ENCODE measurements at places on chromosomes 3 and 15.

GRCh38 chr15:25089577-25089976 is 134.8 kb downstream of the SNRPN start:
- ATAC-seq = no peak

DNA sequence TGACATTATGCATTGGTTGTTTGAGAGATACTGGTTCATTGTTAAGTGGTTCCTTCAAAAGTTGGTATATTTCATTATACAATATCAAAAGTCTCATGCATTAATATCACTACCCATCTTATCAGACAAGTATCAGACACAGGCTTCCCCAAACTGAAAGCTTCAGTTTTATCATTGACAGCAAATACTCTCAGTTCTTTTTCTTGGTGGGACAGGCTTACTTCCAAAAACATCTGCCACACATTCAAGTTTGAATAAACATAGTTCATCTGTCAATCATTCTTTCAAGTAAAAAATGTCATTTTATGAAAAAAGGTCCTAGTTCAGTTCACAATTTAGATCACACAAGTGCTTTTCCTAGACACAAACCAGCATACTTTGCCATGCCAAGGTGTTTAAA is 280.0 kb upstream of the TRIM42 start:
- ATAC-seq = no peak

DNA sequence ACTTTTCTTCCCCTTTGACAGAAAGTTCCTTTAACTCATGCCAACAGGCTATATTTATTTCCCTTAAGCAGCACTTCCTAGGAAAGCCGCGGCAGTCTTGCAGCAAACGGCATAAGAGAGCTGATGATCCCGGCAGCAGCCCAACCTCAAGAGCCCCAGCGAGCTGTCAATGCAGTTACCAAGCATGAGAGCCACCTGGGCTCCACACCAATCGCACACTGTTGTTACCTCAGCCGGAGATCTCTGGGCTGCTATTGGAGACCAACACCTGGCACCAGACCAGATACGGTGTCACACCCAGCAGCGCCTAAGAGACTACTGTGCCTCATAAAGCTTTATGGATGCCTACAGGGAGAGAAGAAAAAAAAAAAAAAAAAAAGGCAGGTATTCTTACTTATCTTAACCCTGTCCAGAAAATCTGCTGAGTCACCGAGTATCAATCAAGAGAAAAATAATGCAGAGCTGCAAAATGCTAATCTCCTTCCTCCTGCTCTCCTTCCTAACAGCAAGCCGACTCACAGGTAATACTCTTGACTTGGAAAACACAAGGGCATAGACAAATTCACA is 11.7 kb downstream of the ABCC5 start:
- 0 out of 3 replicates have a peak, but pooled peaks have one; percentile 24 for ATAC-seq

DNA sequence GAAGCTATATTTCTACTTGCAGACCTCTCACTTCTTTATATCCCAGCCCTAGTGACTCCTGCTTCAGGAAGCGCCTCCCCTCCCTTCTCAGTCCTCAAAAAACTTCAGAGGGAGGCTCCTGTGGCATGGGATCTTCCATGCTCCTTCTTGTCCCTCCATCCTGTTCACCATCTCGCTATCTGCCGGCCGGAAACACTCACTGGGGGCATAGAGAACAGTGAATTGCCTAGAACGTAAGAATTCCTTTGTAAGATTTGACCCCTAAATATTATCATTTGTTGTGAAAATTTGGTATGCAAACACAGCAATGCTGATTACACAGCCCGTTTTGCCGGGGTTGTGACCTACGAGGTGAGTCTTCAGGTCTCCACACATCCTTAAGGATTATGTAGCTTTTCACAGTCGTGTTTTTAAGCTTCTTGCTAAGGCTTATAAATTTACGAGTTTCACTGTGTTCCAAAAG is 218.7 kb upstream of the ATP10A start:
- no peak for ATAC-seq

- no peak for ATAC-seq
Measured at GRCh38 chr3:90035643-90036042, 928.2 kb downstream of the EPHA3 start.

DNA sequence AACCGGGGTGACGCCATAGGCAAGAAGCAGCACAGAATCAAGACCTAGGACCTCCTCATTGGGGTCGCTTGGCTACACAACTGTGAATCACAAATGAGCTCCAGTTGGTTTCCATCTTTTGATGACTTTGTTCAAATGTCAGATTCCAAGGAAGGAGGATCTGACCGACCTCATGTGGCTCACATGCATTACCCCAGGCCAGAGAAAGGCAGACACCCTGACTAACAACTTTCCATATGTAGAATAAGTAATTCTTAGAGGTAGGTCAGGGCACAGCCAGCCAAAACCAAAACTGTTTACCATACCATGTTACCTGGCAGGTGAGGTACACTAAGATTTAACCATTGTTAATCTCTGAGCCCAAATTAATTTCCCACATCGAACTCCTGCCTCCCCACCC is 96.5 kb downstream of the CCNL1 start:
- no peak for ATAC-seq

DNA sequence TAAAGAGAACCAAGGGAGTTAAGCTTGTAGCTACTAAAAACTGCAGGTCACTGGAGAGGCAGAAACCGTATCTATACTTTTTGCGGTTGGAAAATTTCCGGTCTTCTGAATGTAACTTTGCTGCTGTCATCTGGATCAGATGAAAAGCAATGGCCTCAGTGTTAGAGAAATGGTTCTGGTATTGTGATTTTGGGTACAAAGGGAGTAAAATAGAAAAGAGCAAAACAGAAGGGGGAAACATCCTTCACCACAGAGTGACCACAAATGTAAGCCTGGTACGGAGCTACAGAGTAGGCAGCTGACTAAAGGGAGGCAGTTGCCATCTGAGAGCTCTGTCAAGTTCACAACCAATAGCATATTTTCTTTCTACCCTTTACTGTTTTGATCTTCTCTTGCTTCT is 5.6 kb downstream of the CD96 start:
- no peak for ATAC-seq

GRCh38 chr15:90912770-90913075 is 9.6 kb downstream of the MAN2A2 start:
- ATAC-seq = no peak

DNA sequence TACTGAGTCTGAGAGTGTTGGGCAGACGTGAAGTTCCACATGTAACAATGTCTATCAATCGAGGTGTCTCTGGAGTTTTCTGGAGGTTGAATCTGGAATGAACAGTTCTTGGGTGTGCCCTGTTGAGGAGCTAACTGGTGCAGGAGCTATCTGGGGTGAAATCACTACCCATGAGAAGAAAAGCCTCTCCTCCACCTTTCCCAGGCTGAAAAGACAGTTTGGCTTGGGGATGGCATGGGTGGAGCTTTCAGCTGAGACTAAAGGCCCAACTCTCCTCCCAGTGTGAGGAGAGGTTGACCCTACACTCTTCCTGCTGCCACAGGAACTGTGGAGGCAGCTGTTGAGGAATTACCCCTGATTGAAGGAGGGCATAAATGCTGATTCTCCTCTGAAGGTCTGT is 54.4 kb upstream of the LRRFIP2 start:
- ATAC-seq = no peak

GRCh38 chr3:5729852-5730251 is 542.3 kb downstream of the EDEM1 start:
- no peak for ATAC-seq

GRCh38 chr3:12005951-12006625 is 1.9 kb downstream of the SYN2 start:
- no peak for ATAC-seq

GRCh38 chr3:78517965-78518364 is 1249.8 kb downstream of the ROBO1 start:
- ATAC-seq = no peak

DNA sequence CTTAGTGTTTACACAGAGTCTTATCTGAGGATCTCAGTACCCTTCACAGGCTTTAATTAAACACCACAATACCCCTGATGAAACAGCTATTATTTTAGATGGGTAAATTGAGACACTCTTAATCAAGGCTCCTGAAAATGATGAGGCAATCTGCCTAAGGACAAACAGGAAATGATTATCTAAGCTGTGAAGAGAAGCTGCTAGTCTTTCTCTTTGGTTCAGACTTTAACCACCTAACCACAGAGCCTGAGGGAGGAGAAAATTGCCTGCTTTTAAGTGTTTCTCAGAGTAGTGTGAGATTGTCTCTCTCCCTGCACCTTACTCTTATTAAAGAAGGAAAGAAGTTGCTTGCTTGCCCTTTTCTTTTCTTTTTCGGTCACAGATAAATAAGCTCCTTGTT is 364.3 kb upstream of the ADAMTS9 start:
- ATAC-seq = no peak

GRCh38 chr15:88833731-88834100 is 30.5 kb downstream of the ACAN start:
- no peak for ATAC-seq

- peak; percentile 53 for ATAC-seq
Measured at GRCh38 chr3:69998759-69999139, 784 bp upstream of the SAMMSON start.

- peak; percentile 31 for ATAC-seq
Measured at GRCh38 chr3:71064956-71065763, 518.4 kb downstream of the FOXP1 start.

DNA sequence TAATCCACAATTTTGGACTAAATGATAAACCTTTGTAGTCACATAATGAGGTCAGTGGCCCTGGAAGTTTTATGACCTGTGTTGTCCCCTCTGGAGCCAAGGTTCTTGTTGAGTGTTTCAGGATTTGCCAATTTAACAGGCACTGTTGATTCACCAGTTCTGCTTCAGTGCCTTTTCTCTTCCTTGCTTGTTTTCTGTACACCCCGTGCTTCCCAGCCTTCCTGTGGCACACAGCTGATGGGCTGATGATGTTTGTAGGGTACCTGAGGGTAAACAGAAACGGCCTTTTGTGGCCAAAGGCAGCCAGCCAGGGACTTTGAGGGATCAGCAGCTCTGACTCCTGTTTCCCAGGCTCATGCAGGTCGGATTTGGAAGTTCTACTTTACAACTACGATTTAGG is 13.3 kb downstream of the GYG1 start:
- peak; percentile 25 for ATAC-seq

DNA sequence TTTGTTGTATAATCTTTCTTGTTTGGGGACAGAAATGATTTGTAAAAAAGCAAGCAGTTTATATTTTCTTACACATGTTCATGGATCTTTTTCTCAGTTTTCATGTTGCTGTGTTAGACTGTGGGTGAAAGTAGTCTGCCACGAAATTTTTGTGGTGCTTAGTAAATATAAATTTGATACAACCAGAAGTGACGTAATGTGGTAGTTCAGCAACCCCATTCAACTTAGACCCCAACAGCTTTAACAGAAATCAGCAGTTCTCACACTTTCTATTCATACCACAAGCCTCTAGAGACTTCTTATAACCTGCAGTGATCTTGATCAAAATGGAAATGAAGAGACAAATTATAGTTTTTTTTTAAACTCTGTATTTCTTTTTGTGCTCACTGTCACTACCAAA is 120.2 kb upstream of the IGSF10 start:
- ATAC-seq = no peak

GRCh38 chr15:57782731-57783130 is 76.2 kb downstream of the POLR2M start:
- ATAC-seq = no peak

GRCh38 chr3:24683633-24684384 is 189.2 kb upstream of the THRB start:
- peak; percentile 68 for ATAC-seq

DNA sequence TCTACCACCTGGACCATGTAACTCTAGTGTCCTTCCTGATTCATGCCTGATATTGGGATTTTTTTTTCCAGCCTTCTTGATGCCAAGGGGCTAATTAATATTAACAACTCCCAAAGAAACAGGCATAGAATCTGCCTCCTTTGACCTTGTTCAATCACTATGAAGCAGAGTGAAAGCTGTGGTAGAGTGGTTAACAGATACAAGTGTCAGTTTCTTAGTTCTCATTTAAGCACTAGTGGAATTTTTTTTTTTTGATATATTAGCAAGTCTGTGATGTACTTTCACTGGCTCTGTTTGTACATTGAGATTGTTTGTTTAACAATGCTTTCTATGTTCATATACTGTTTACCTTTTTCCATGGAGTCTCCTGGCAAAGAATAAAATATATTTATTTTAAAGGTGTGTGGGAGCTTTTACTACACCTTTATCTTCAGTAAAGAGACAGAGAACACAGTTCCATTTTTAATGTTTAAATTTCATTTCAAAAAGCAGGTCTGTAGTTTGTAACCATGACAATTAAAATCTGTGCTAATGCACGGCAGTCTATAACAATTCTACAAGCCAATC is 67.1 kb downstream of the TOP2B start:
- ATAC-seq = no peak

GRCh38 chr3:189646853-189647542 is 15.8 kb downstream of the TP63 start:
- ATAC-seq = no peak

DNA sequence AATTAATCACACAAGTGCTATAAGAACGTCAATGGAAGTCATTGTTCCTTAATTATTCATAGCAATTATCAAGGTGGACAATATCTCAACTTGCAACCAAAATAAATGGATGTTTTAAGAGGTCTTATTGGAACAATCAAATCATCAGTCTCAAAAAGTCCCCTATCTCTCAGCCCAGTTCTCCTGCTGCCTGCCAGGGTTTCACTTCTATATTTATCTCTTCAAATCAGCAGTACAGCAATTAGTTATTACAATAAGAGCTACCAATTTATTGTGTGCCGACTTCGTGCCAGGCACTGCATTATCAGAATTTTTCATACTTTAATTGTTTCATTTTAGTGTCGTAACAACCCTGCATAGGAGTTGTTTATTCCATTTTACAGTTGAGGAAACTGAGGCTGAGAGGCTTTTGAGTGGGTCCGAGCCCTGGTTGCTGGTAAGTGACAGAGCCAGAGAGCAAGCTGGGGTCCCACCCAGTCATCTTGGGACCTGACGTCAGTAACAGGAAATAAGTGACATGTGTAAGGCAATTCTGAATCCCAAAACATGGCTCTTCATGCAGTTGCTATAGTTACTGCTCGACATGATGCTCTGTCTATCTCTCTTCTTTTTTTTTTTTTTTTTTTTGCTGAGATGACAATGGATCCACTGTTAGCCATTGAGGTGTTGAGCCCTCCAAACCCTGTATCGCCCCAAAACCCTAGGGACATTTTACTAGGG is 8.8 kb upstream of the KCTD6 start:
- ATAC-seq = no peak

- no peak for ATAC-seq
Measured at GRCh38 chr3:124941771-124942170, 7.2 kb upstream of the MUC13 start.

DNA sequence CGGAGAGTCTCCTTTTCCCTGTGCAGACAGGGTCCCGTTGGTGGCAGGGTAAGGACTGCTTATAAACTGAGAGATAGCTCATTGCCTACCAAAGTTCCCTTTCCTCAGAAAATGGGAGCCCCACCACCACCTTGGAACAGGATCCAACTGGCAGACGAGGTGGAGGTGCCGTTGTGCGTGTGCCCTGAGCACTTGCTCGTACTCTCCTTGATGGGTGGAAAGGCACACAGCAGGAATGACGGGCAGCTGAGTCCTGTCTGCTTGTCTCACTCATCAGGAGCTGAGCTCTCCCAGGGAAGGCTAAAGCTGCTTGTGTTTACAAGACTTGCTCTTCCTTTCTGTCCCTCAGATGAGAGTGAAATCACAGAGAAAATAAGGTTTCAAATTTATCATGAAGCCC is 60.7 kb downstream of the B3GNT5 start:
- ATAC-seq = no peak

- ATAC-seq = no peak
Measured at GRCh38 chr3:165283328-165283727, 87.1 kb upstream of the SLITRK3 start.

Measured in SK-N-SH treated with all-trans-retinoic acid at 6 μM for 48 hours (cell line).